ENCODE measurements at places on chromosomes 4 and X. TPM values are rescaled to one million over a fixed set of nuclear protein-coding genes. Genes with fewer than 3 reads are reported as not detected.

The ITGB1BP2 gene
- polyA plus RNA-seq = 1.6 TPM

The SPIN2B gene
- polyA plus RNA-seq = 7.7 TPM

The RAB28 gene
- polyA plus RNA-seq = 17.4 TPM

The PNCK gene
- polyA plus RNA-seq = 0.87 TPM

The CXorf49 gene
- not detected for polyA plus RNA-seq

The CXXC4 gene
- 2.4 TPM for polyA plus RNA-seq

The FATE1 gene
- polyA plus RNA-seq = 1.4 TPM

The NXF3 gene
- polyA plus RNA-seq = 0.23 TPM

The GPM6B gene
- polyA plus RNA-seq = 9.4 TPM

The SSX2B gene
- polyA plus RNA-seq = not detected

The CTAG1B gene
- polyA plus RNA-seq = 0.15 TPM

The DCAF4L1 gene
- 0.12 TPM for polyA plus RNA-seq

The SHOX gene
- not detected for polyA plus RNA-seq

The FMR1NB gene
- not detected for polyA plus RNA-seq

The EGFL6 gene
- polyA plus RNA-seq = 1.3 TPM

The GLRA3 gene
- polyA plus RNA-seq = not detected

The CPE gene
- 69.2 TPM for polyA plus RNA-seq

The DNAJB14 gene
- polyA plus RNA-seq = 10.5 TPM

The GPR34 gene
- polyA plus RNA-seq = 13.8 TPM

The ZNF674 gene
- 2.8 TPM for polyA plus RNA-seq

The FSTL5 gene
- not detected for polyA plus RNA-seq

The ERCC6L gene
- polyA plus RNA-seq = 0.23 TPM

The HTN1 gene
- not detected for polyA plus RNA-seq

The GPRASP1 gene
- polyA plus RNA-seq = 47.1 TPM

The ZNF630 gene
- 6.6 TPM for polyA plus RNA-seq

The MTNR1A gene
- polyA plus RNA-seq = not detected

The PF4V1 gene
- polyA plus RNA-seq = not detected
